ENCODE measurements at places on chromosomes 2 and 18.

GRCh38 chr18:74501386-74501785 lies 5.2 kb downstream of the CNDP2 start:
- no peak for DNase-seq

- no peak for DNase-seq
Observed at GRCh38 chr2:19982268-19982667, 7.6 kb downstream of the WDR35 start.

- no peak for DNase-seq
Observed at GRCh38 chr2:198438331-198438730, 633.9 kb downstream of the PLCL1 start.

GRCh38 chr2:67660871-67661270 lies 263.7 kb downstream of the ETAA1 start:
- no peak for DNase-seq

DNA sequence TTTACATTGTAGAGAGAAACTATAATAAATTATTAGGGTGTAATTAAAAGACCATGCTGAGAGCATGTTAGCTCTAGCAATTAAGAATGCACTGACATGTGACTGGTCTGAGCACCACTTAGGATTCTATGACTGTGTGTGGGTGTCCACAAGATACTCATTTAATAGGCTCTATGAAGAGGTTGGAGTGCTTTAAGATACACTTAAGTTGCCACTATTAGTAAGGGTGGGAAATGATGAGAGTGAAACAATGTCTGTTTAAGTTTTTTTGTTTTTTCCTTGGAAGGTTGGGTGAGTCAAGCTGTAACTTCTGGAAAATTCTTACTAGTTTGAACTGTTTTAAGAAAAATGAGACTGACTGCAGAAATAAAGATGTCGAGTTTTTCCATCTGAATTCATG lies 1.8 kb upstream of the FAP start:
- DNase-seq, result no peak

- DNase-seq, result peak; percentile 79
Observed at GRCh38 chr18:23106575-23106974, 28.7 kb upstream of the CABLES1 start.

DNA sequence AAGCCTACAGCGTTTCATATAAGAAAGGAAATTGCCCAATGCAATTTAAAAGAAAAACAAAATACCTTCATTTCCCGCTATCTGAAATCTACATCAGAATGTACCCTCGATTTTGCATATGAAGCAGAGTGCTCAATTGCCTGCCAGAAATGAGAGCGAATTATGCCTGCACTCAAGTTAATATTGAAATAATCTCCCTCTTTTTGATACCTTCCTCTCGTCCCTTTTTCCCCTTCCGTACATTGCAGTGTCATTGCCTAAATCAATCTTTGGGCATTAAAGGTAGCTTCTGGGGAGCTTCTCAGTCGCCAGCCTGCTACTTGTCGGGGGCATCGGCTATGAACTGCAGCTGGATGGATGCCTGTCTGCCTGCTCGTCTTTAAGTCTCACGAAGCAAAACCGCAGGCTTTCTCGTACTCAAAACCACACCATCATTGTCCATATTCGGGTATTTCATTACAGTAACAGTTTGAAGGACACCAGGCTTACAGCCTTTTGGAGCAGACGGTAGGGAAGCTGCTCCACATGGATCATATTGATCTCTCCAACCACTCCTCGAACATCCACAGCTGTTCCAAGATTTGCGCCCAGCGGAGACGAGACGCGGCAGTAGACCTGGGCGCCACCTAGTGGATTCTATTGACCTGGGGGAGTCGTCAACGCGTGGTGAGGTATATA lies 64.0 kb upstream of the HNRNPA3 start:
- peak; percentile 75 for DNase-seq

GRCh38 chr18:58721566-58722239 lies 50.4 kb downstream of the MALT1 start:
- DNase-seq, result no peak

- DNase-seq, result no peak
Observed at GRCh38 chr2:134107402-134107801, 146.5 kb upstream of the MGAT5 start.

DNA sequence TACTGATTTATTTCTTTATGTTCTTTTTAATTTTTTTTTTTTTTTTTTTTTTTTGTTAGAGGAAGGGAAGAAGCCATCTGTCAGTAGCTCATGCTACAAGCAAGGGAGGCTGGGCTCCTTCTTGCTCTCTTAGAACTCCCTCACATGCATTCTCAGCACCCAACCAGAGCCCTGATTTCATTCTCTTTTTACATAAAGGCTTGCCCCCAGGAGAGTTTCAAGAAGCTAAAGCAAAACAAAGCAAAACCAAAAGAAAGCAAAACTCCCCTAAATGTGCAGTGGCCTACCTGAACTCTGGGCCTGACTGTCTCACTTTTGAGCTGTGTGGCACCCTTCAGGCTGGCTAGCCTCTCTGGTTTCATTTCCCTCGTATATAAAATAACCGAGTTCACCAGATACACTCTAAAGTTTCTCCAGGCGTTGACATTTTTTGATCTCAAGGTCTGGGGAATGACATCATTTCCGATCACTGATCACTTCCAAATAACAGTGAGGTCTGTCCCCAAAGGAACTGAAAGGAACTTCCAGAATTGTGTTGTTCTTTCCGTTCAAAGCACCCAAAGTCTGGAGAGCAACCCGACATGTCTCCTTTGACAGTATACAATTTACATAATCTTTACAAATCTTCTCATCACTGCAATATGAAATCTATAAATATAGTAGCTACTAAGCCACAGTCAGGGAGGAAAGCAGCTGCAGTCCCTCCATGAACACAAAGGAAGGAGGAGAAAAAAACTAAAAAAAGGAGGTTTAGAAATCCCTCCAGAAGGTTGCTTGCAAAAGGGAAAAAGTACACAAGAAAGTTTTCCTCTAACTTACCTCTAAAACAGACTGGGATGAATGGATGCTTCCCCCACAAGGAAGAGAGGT lies 145.6 kb upstream of the NCK2 start:
- no peak for DNase-seq

- DNase-seq, result no peak
Observed at GRCh38 chr2:159163930-159164329, 122.6 kb downstream of the WDSUB1 start.

DNA sequence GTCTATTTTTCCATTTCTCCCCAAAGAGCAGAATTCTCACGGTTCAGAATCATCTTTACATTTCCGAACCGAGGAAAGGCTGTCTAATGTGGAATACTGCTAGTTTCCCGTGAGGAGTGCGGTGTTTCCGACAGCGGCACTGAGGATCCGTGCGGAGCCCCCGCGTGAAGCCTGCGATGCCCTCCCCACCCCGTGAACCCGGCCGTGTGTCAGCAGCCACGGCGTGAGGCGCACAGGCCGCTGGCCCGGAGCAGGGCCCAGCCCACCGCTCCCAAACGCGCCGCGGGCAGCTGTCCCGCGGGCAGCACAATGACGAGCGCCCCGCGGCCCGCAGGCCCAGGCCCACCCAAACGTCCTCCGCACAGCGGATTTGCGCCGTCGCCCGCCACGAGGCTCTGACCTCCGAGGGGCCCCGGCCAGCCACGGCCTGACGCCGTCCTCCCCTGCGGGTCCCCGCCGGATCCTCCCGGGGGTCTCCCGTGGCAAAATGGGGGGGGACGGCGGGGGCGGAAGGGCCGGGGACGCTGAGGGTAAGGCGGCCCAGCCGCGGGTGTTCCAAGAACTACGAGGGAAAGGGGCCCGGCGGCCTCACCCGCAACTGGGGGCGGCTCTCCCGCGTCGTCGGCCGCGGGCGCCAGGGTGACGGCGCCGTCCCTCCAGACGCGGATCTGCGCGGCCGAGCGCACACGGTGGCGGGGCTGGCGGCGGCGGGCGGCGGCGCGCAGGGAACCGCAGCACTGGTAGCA lies 796 bp downstream of the SPIRE1 start:
- no peak for DNase-seq

GRCh38 chr2:62992561-62992960 lies 58.1 kb upstream of the OTX1 start:
- no peak for DNase-seq

Data from Caco-2 (cell line).